ENCODE measurements at places on chromosomes 11 and 22. TPM values are rescaled to one million over a fixed set of nuclear protein-coding genes. Genes with fewer than 3 reads are reported as not detected.

The RIMBP3B gene
- total RNA-seq = not detected

The MYOD1 gene
- not detected for total RNA-seq

The GALR3 gene
- total RNA-seq = not detected

The IL17RA gene
- total RNA-seq = 13.0 TPM

The SYT9 gene
- 0.22 TPM for total RNA-seq

The DDT gene
- 81.8 TPM for total RNA-seq

The PAX6 gene
- 0.40 TPM for total RNA-seq

The CRYBB3 gene
- total RNA-seq = not detected

The PKNOX2 gene
- total RNA-seq = 0.13 TPM

The MFRP gene
- total RNA-seq = not detected

The MMP11 gene
- 5.3 TPM for total RNA-seq

The CD3G gene
- total RNA-seq = not detected

The RAG2 gene
- not detected for total RNA-seq

The SPI1 gene
- total RNA-seq = not detected

The TPBGL gene
- total RNA-seq = 0.07 TPM

The VSIG10L2 gene
- total RNA-seq = not detected

The ME3 gene
- 41.0 TPM for total RNA-seq

The TRIM49 gene
- total RNA-seq = not detected

The SMTNL1 gene
- not detected for total RNA-seq

The ZP1 gene
- not detected for total RNA-seq

The CHEK1 gene
- total RNA-seq = 58.9 TPM

The EXT2 gene
- 83.1 TPM for total RNA-seq

The FAM180B gene
- total RNA-seq = not detected

The MAPK8IP2 gene
- 0.13 TPM for total RNA-seq

The PIH1D2 gene
- 1.6 TPM for total RNA-seq

The OR2AG2 gene
- total RNA-seq = 0.43 TPM

The FZD4 gene
- total RNA-seq = 254 TPM

The PIK3IP1 gene
- total RNA-seq = 4.1 TPM

The OR52A5 gene
- not detected for total RNA-seq

The OAF gene
- 22.8 TPM for total RNA-seq

The NRXN2 gene
- not detected for total RNA-seq

The MRGPRX3 gene
- total RNA-seq = not detected

The NXPE4 gene
- not detected for total RNA-seq

The APOA5 gene
- total RNA-seq = not detected

The OR10G8 gene
- not detected for total RNA-seq

The OPCML gene
- not detected for total RNA-seq

The KCNQ1OT1 gene
- 2.8 TPM for total RNA-seq

The CD6 gene
- total RNA-seq = not detected

The TRIM34 gene
- 8.0 TPM for total RNA-seq

The GLYAT gene
- total RNA-seq = not detected

The POLA2 gene
- 23.9 TPM for total RNA-seq

The GAL3ST1 gene
- not detected for total RNA-seq

The KRTAP5-4 gene
- total RNA-seq = not detected

The OR2D2 gene
- 0.66 TPM for total RNA-seq

The APLNR gene
- total RNA-seq = not detected
